ENCODE measurements at places on chromosomes 3 and 15. TPM values are rescaled to one million over a fixed set of nuclear protein-coding genes. Genes with fewer than 3 reads are reported as not detected.

DNA sequence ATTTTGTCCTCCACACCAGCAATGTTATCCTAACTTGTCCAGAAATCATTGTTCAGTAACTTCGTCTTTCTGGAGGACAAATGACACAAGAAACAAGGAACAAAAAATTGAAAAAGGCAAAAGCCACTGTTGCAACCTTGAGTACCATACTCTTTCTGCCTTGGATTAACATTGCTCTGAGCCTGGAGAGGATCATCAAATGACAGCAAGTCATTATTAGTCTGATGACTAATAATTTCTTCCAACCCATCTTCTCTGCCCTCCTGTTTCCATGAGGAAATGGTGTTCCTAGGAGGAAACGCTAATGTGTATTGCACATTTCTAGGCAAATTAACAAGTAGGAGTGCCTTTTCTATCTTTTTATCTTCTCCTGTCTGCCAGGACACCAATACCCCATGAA is 153.9 kb downstream of the PCCB start:
- H3K27me3 ChIP-seq, result no peaks in the 10 kb centered on the region
- no peak for DNase-seq
- no peak overlapping the region for H3K27ac ChIP-seq
- H3K36me3 ChIP-seq, result no peaks in the 10 kb centered on the region
- H3K4me1 ChIP-seq, result no peaks in the 10 kb centered on the region

PIK3R4 gene
- total RNA-seq, result 10.4 TPM

SYNPR gene
- total RNA-seq, result not detected

- H3K27me3 ChIP-seq, result no peaks in the 10 kb centered on the region
- H3K4me1 ChIP-seq, result no peaks in the 10 kb centered on the region
- no peak overlapping the region for H3K4me3 ChIP-seq
- no peak overlapping the region for H3K27ac ChIP-seq
These were observed 272.6 kb downstream of the EPHA3 start for GRCh38 chr3:89380016-89380415.

- no peak overlapping the region for H3K27ac ChIP-seq
- H3K4me3 ChIP-seq, result no peak overlapping the region
- no peaks in the 10 kb centered on the region for H3K4me1 ChIP-seq
- DNase-seq, result no peak
- no peaks in the 10 kb centered on the region for H3K36me3 ChIP-seq
- H3K27me3 ChIP-seq, result no peaks in the 10 kb centered on the region
These were observed 86.7 kb upstream of the IQSEC1 start for GRCh38 chr3:13159890-13160289.

GOLGA6L7 gene
- total RNA-seq, result not detected

STRIT1 gene
- total RNA-seq, result not detected

DNA sequence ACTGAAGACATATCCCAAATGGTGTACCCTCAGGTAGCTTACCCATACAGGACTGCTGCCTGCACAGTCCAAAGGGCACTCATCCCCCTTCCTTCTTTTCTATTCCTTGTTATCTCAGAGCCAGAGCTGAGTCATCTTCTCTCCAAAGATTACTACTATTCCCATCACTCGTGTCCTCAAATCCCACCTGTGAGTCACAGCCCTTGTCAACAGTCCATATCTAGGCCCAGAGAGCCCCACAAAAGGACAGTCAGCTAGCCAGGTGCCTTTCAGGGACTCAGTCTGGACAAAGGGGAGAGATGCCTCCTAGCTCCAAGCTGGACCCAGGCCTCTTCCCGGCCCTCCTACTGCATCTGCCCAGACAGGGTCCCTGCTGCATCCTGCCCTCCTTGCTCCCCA is 11.0 kb downstream of the PARP16 start:
- no peaks in the 10 kb centered on the region for H3K27me3 ChIP-seq
- no peak overlapping the region for H3K4me3 ChIP-seq
- no peak overlapping the region for H3K27ac ChIP-seq
- H3K4me1 ChIP-seq, result no peaks in the 10 kb centered on the region
- no peak for DNase-seq

GPR176 gene
- total RNA-seq, result 2.2 TPM

DNA sequence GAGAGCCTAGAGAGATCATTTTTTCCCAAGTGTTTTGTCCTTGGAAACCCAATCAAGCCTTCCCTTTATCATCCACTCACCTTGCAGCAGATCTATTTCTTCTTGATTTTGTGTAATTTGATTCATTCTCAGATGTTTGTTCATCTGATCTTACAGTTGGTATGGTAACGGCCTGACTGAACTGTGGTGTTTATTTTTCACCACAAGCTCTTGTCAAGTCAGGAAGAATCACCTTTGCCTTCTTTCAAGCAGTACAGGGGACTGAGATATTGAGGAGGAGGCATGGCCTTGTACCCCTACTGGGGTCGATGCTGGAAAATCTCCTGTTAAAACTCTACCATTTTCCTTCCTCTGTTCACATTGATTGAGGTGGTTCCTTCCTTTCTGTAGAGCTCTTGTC is 361.4 kb upstream of the CFAP20DC start:
- no peak overlapping the region for H3K4me3 ChIP-seq
- H3K4me1 ChIP-seq, result no peaks in the 10 kb centered on the region
- no peak for DNase-seq

DNA sequence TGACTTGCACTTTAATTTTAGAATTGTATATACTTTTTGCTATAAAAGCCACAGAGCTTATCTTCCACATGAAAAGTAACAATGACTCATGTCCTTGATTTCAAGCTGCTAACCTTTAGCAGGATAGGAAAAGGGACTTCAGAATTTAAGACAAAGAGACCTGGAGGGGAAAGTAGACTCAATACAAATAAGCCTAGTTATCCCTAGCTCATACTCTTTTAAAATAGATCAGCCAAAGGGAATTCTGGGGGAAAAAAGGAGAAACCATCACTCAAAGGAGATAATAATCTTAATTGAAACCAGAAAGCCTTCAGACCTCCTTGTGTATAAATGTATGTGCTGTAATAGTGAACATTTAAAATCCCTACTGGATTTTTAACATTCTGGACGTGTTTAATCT is 930.3 kb downstream of the NTRK3 start:
- H3K4me1 ChIP-seq, result no peaks in the 10 kb centered on the region
- no peak for DNase-seq
- H3K36me3 ChIP-seq, result no peaks in the 10 kb centered on the region

CLDN16 gene
- total RNA-seq, result 0.19 TPM

- H3K4me3 ChIP-seq, result no peak overlapping the region
- H3K36me3 ChIP-seq, result no peaks in the 10 kb centered on the region
- H3K27ac ChIP-seq, result no peak overlapping the region
- no peaks in the 10 kb centered on the region for H3K27me3 ChIP-seq
These were observed 41.3 kb downstream of the COL6A5 start for GRCh38 chr3:130386604-130387263.

GRCh38 chr15:88932271-88932874 is 19.2 kb upstream of the MFGE8 start:
- no peak overlapping the region for H3K27ac ChIP-seq
- H3K4me3 ChIP-seq, result no peak overlapping the region
- no peaks in the 10 kb centered on the region for H3K27me3 ChIP-seq
- H3K36me3 ChIP-seq, result no peaks in the 10 kb centered on the region
- H3K4me1 ChIP-seq, result no peaks in the 10 kb centered on the region
- no peak for DNase-seq

CFAP100 gene
- not detected for total RNA-seq

- H3K4me1 ChIP-seq, result no peaks in the 10 kb centered on the region
- no peak overlapping the region for H3K4me3 ChIP-seq
- no peak overlapping the region for H3K27ac ChIP-seq
- H3K27me3 ChIP-seq, result no peaks in the 10 kb centered on the region
- no peak for DNase-seq
These were observed 160.2 kb downstream of the SPATA16 start for GRCh38 chr3:172980849-172981248.

TERC gene
- not detected for total RNA-seq

- H3K4me3 ChIP-seq, result no peak overlapping the region
- no peak for DNase-seq
- H3K36me3 ChIP-seq, result no peaks in the 10 kb centered on the region
- H3K27ac ChIP-seq, result no peak overlapping the region
- H3K27me3 ChIP-seq, result no peaks in the 10 kb centered on the region
- no peaks in the 10 kb centered on the region for H3K4me1 ChIP-seq
These were observed 153.0 kb downstream of the IMPG2 start for GRCh38 chr3:101167376-101167775.

- no peaks in the 10 kb centered on the region for H3K4me1 ChIP-seq
- H3K27ac ChIP-seq, result no peak overlapping the region
- H3K4me3 ChIP-seq, result no peak overlapping the region
These were observed 176.4 kb downstream of the ISL2 start for GRCh38 chr15:76512971-76513370.

EOMES gene
- 0.24 TPM for total RNA-seq

GRCh38 chr3:182487611-182488010 is 305.7 kb upstream of the ATP11B start:
- H3K27ac ChIP-seq, result no peak overlapping the region
- H3K4me1 ChIP-seq, result peaks cover 11% of the 10 kb centered on the region
- no peaks in the 10 kb centered on the region for H3K36me3 ChIP-seq
- H3K27me3 ChIP-seq, result no peaks in the 10 kb centered on the region
- no peak for DNase-seq
- no peak overlapping the region for H3K4me3 ChIP-seq

DNA sequence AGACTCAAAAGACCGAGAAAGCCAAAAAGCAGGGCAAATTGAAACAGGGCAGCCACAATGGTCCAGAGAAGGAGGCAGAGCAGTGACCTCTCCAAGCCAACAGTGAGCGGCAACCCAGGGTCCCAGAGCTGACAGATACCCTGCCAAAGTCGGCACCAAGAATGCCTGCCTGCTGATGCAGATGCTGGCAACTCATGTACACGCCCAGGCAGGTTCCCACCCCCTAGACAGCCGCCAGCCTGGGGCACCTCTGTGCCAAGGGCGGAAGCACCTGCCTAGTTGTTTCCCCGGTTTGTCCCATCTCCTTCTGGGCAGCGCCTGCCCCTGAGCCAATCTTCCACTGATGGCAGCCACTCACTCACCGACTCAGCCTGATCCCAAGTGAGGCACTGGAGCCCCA is 22.1 kb downstream of the KLHL25 start:
- DNase-seq, result no peak
- H3K4me3 ChIP-seq, result no peak overlapping the region
- no peak overlapping the region for H3K27ac ChIP-seq
- no peaks in the 10 kb centered on the region for H3K36me3 ChIP-seq
- no peaks in the 10 kb centered on the region for H3K4me1 ChIP-seq

DNA sequence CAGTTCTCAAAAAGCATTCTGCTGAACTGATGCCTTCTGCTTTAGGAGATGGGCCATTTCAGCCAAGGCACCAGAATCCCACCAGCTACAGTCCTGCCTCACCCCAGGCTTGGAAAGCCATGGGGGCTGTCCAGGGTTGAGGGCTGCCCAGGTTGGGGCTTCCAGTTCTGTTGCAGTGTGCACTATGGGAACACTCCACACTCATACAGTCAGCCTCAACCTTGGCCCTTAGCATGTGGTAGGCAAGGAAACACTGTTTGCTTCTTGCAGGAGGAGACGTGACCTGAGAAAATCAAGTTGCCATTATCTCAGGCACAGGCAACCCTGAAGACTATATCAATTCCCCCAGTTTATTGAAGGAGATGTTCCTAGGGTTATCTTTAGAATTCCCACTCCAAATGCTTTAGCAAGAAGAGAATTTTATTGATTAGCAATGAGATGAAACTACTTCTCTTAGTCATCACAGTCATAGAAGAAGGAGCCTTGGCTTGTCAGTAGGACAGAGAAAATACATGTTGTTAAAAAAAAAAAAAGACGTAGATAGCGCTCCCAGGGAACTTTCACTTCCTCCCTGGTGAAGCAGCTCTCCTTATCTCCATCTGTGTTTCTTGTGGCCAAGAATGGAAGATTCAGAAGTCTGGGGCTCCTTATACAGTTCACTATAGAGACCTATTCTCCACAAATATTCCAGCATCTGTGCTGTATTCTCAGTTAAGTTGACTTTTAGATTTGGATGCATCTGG is 38.3 kb upstream of the IL12A start:
- H3K27me3 ChIP-seq, result no peaks in the 10 kb centered on the region
- no peak for DNase-seq
- H3K4me3 ChIP-seq, result no peak overlapping the region
- H3K36me3 ChIP-seq, result no peaks in the 10 kb centered on the region
- H3K4me1 ChIP-seq, result no peaks in the 10 kb centered on the region

SOX14 gene
- not detected for total RNA-seq

DNA sequence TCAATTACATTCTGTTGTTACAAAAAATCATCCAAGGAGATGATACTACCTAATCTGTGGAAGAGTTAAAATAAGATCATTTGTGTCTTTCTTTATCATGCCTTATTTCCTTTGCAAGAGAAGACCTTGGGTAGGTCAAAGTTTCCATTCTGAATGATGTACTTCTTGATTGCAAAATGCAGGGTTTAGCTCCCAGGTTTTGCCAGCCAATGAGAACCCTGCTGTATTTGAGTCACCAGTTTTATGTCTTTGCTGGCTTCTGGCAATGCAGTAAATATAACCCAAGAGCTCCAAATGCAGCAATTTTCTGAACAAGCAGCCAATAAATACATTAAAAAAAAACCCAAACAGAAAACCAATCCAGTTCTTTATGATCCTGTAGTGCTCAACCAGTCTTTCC is 204.9 kb downstream of the CADPS start:
- no peak overlapping the region for H3K27ac ChIP-seq
- H3K4me3 ChIP-seq, result no peak overlapping the region
- no peaks in the 10 kb centered on the region for H3K4me1 ChIP-seq
- no peaks in the 10 kb centered on the region for H3K36me3 ChIP-seq
- no peaks in the 10 kb centered on the region for H3K27me3 ChIP-seq

GP5 gene
- not detected for total RNA-seq

- no peaks in the 10 kb centered on the region for H3K36me3 ChIP-seq
- no peak overlapping the region for H3K27ac ChIP-seq
- no peak overlapping the region for H3K4me3 ChIP-seq
These were observed 2.7 kb downstream of the MLF1 start for GRCh38 chr3:158573714-158574113.

IQCF5 gene
- not detected for total RNA-seq

MME gene
- total RNA-seq, result 3.2 TPM

- no peak overlapping the region for H3K27ac ChIP-seq
- no peaks in the 10 kb centered on the region for H3K27me3 ChIP-seq
- peaks cover 3% of the 10 kb centered on the region for H3K4me1 ChIP-seq
These were observed 58.1 kb downstream of the RSRC1 start for GRCh38 chr3:158167737-158168557.

- no peak for DNase-seq
- H3K4me1 ChIP-seq, result peaks cover 44% of the 10 kb centered on the region
- H3K4me3 ChIP-seq, result no peak overlapping the region
- H3K27me3 ChIP-seq, result no peaks in the 10 kb centered on the region
These were observed 19.8 kb downstream of the RLBP1 start for GRCh38 chr15:89201465-89202005.

All from pancreas (tissue), 10 donors.